ENCODE measurements at places on chromosomes 1 and 21.

DNA sequence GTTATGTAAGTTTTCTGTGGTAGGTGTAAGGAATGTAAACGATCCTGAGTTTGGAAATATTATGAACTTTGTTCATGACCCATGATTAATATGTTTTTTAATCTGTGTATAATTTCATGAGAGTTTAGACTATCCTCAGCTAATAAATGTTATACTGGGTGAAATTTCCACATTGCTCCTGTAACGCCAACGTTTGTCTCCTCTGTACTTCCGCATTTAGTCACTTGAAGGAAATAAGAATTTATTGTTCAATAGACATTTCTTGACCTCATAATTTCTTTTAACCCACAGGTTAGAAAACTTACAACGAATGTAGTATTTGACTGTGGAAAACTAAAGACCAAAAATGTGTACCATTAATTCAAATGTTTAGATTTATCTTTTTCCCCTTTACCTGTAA, 876 bp downstream of the KCNJ15 start:
- no peak for DNase-seq

GRCh38 chr21:31778546-31778945, 46.6 kb upstream of the SCAF4 start:
- no peak for DNase-seq

GRCh38 chr1:63173161-63173560, 149.2 kb upstream of the FOXD3 start:
- DNase-seq, result no peak

DNA sequence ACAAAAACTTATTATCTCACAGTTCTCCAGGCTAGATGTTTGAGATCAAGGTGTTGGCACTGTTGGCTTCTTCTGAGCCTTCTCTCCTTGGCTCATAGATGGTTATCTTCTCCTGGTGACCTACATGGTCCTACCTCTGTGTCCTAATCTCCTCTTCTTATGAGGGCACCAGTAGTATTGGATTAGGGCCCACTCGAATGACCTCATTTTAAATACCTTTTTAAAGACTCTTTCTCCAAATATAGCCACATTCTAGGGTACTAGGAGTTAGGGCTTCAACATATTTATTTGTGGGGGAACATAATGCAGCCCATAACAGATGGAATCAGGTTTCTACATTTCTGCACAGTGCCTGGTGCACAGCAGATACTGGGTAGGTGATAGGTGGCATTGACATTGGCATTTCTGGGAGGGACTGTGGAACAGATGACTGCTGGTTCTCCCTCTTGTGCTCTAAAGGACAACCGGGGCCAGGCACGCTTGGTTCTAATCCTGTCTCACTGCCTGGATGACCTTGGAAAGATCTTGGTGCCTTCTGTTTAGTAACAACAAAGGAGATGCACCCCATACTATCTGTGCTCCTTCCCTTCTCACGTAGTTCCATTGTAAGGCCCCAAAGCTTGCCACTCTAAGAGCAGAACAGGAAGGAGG, 140.3 kb downstream of the PLPP3 start:
- DNase-seq, result no peak

DNA sequence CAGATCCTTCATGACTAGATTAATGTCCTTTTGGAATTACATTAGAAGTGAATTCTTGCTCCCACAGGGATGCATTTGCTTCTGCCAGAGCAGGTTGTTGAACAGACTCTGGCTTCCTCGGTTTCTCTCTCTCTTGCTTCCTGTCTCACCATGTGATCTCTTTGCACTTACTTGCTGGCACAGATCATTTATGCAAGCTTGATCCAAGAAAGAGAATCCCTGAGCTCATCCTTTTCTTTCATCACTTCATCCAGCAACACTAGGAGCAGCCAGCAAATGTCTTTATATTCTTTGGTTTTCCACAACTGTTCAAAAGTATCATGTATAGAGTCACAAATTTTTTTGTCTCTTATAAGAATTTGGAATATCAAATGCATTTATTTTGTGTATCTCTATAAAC, 313.5 kb downstream of the ZNF326 start:
- DNase-seq, result no peak

DNA sequence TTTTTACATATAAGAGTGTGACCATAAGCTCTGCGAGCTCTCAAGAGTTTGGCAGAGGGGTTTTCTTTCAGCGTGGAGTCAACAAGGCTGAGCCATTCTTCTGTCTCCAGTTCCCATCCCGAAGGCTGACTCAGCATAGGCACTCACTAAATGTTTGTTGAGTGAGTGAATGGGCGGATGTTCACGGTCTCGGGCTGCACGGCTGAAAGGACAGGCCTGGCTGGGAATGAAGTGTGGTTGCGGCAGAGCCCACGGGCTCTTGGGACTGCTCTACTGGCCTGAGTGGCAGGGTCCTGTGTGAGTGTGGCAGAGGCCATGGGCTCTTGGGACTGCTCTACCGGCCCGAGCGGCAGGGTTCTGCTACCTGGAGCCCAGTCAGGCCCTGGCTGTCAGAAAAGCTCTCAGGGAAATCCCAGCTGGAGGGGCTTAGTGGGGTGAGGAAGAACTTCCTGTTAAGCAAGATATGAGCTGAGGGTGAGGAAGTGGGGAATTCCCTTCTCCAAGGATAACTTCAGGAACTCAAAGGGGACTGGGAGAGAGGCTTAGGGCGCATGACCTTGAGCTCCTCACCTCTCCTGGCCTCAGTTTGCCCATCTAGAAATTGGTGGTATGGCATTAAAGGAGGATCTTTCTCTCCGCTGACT, 56.6 kb upstream of the C1orf174 start:
- no peak for DNase-seq

DNA sequence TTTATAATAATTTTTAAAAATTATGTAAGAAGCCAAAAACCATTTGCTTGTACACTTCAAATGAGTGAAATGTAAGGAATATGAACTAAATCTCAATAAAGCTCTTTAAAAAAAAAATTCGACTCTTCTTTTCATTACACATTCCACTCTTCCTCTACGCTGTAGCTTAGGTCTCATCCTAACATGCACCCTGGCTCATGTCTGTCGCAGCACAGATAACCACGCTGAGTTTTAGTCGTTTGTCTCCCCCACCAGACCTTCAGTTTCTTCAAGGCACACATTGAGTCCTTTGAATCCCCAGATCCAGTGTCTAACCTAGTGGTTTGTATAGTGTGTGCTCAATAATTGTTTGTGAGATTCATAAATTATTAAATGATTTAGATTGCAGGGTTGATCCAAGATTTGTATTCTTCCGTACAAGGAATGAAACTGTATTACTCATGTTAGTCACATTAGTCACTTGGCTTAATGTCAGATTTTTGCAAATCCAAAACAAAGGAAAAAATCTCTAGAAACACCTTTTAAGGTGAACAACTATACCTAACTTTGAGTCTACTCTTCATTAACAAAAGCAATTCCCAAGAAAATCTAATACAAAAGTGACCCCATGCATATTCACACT, 57.3 kb downstream of the SLC25A24 start:
- DNase-seq, result no peak

DNA sequence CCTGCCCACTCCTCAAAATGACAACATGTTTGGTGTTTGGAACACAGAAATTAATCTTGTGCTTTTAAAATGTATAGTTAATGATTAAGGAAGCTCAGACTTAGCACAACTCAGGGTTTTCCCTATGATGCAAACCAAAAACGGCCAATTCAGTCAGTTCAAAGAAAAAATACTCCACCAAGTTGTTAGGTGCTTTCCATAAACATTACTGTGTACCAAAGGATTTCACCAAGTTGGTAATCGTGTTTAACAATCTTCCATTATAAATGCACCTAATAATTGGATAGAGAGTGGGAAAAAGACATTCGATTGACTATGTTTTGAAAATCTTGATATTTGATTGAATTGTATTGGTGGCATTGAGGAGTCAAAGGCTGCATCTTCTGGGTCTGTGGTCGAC, 33.3 kb upstream of the DUSP10 start:
- no peak for DNase-seq

DNA sequence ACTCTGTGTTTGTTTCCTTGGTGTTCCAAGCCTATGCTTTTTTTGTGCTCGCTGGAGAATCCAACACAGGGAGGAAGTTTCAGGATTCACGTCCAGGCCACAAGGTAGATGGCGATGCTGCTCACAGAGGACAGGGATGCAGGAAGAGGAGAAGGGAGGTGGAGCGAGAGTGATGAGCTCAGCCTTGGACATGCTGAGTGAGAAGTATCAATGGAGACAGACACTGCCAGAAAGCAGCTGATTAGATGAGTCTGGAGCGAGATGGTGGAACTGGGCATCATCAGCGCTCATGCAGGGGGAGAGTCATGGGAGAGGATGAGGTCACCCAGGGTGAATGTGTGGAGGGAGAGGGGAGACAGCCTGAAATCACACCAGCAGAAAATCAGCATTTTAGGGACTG, 110.0 kb downstream of the GLUL start:
- DNase-seq, result no peak

DNA sequence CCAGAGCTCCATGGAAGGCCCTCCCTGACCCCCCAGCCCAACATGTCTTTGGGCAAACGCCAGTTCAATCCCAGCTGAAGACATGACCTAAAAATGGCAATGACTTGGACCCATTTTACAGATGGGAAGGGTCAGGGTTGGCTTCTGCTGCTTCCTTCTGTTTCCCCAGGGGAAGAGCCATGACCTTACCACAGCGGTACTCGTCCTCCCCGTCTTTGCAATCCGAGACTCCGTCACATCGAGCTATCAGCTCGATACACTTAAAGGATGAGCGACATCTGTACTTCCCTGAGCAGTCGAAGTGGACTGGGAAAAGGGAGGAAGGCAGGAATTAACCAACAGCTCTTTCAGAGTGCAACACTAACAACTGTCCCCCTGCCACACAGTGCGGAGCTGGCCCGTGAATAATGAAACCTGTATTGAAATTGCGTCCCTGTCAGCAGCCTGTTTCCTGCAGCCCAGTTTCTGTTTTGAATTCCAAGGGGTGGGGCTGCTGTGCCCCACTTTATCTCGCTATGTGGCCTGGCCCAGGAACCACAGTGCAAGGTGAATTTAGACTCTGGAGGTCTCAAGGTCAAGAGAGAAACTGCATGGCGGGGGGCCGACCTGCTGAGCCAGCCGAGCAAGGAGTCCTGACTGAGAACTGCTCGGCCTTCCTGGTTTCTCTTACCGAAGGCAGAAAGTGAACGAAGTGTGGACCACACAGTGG, 7.0 kb downstream of the TMPRSS3 start:
- DNase-seq, result no peak

DNA sequence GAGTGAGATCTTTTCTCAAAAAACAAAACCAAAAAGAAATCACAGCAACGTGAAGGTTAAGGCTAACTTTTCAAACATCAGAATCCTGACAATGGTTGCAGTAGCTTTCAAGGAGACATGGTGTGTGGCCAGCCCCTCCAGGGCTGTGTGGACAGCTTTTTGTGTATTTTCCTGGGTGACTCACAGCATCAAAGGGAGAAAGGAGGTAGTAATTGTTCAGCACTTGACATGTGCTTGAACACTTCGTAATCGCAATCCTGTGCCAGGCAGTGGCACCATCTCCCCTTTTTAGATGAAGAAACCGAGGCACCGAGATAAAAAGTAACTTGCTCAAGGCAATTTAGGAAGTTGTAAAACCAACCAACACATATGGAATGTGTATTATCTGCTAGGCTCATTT, 10.3 kb downstream of the NBL1 start:
- DNase-seq, result no peak

- no peak for DNase-seq
Measured at GRCh38 chr1:167756730-167757405, 35.1 kb downstream of the MPZL1 start.

- no peak for DNase-seq
Measured at GRCh38 chr1:102550729-102551384, 554.1 kb upstream of the OLFM3 start.

GRCh38 chr1:153119491-153119971, 6.2 kb upstream of the SPRR2F start:
- DNase-seq, result no peak

GRCh38 chr1:39623053-39623452, 16.4 kb downstream of the HEYL start:
- DNase-seq, result no peak

Measured in stimulated activated CD4-positive, alpha-beta T cell treated with anti-CD3 and anti-CD28 coated beads, Interleukin-4, amount 100 ng/mL, for 4 hours (primary cell).